ENCODE measurements at places on chromosomes 2 and 18.

DNA sequence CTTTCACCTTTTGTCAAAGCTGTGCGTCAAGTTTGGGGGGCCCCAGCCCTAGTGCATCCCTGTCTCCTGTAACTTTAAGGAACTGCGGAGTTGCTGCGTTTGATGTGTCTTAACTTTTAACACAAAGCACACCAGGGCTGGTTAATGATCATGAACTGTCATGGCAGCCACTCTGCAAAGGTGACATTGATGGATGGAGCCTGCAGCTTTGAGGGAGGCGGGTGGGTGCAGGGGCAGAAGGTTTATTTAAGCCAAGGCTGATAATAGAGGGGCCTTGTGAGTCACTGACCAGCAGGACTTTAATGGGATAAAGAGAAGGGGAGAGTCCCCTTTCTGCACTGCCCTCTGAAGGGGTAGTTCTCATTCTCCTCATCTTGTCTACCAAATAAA is 190.2 kb upstream of the GATA6 start:
- DNase-seq, result no peak

GRCh38 chr2:241178961-241179360 is 9.5 kb upstream of the ANO7 start:
- DNase-seq, result no peak

GRCh38 chr18:4119127-4119648 is 335.9 kb downstream of the DLGAP1 start:
- DNase-seq, result no peak

- DNase-seq, result no peak
Measured at GRCh38 chr18:74131124-74131523, 16.5 kb downstream of the FBXO15 start.

Data from CD4-positive, alpha-beta T cell treated with Interleukin-4 for 1 hour (primary cell).